ENCODE measurements at places on chromosomes 4 and X.

DNA sequence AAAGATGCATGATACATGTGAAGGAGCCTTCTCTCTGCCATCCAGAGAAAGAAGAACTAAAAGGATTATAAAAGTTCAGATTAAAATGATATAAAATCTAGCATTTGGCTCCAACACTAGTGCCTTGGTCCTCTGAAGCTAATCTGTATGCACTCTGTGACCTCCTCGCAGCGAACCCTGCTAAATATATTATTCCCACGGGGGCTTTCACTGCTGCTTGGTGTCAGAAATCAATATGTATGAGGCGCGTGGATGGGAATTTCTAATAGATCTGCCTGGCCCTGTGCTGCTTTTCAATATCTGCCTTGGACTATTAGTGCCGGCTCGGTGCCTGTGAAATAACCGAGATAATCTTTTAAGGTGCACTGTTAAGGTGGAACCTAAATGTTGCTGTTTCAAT is 69.7 kb downstream of the CXXC4 start:
- no peak for DNase-seq

- DNase-seq, result no peak
Observed at GRCh38 chr4:113411496-113411938, 350.0 kb downstream of the CAMK2D start.

- DNase-seq, result no peak
Observed at GRCh38 chrX:47497271-47497888, 14.4 kb upstream of the ZNF41 start.

DNA sequence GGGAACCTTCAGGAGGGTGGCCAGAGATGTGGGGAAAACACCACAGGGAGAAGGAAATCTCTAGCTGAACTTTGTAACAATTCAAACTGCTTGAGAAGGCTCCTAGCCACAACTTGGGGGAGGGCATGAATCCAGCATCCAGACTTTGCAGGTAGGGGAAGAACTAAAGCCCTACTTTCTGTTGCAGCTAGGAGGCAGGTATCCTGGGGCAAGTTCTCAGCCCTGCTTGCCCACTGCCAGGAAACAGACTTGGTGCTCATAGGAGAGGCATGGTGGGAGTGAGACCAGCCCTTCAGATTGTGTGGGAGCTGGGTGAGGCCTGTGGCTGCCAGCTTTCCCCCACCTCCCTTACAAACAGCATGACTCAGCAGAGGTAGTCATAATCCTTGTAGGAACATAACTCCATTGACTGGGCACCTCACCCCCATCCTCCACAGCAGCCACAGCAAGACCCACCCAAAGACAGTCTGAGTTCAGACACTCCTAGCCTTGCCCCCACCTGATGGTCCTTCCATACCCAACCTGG is 209.5 kb upstream of the CPEB2 start:
- no peak for DNase-seq

GRCh38 chr4:16449406-16449805 is 223.1 kb upstream of the TAPT1 start:
- no peak for DNase-seq

DNA sequence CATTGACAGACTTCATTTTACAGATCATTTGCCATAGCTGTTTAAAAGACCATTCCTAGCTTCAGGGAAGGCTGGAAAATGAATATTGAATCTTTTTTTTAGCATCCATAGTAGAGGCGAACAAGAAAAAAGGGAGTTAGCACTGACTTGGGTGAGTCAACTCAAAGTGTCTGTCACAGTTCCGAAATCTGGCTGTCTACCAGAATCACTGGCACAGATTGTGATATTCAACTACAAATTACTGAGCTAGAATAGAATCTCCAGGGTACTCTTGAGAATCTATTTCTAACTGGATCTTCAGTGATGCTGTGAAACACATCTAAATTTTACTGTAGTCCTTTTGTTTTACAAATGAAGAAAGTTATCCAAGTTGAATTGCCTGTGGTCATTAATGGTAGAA is 31.5 kb downstream of the SEC24B start:
- no peak for DNase-seq

DNA sequence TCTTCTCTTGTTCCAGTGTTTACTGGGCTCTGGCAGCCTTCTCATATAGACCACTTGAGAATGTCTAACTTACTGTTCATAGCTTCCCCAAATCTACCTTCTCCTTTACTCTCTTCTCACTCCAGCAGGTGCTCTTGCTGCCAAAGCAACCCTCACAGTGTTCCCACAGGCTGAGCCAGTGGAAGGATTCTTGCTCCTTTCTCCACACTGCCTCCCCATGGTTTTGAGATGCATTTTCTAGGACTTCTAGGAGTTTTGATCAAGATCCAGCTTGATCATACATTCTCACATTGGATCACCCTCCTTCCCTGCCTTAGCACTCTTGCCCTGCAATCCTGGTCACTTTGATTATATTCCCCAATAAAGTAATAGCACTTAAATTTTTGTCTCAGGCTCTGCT is 230.8 kb downstream of the TMEM47 start:
- DNase-seq, result no peak

DNA sequence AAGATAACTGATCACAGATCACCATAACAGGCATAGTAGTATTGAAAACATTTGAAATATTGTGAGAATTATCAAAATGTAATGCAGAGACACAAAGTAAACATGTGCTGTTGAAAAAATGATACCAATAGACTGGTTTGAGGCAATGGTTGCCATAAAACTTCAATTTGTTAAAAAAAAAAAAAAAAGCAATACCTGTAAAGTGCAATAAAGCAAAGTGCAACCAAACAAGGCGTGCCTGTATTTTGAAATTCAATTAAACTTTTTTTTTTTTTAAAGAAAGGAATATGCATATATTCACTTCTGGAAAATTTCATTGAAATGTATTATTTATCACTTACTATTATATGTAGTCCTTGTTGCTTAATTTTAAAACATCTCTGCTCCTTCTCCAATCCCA is 27.7 kb downstream of the TMEM154 start:
- no peak for DNase-seq

GRCh38 chrX:101530944-101531343 is 19.4 kb upstream of the ARMCX1 start:
- DNase-seq, result no peak

DNA sequence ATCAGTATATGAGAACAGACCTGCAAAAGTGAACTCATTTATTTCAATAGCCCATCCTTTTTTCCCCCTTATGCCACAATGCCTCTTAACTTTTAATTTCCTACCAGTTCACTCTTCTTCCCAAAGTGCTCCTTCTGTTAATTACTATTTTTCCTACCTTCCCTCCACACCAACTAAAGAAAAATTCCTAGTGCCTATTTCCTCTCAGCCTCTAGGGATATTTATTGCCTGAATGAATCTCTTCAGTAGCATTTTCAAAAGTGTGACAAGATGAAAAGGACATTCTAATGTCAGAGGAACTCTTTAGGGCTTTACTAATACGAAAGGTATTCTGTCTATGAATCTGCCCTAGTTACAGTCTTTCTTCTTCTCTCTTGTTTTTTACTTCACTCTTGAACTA is 181.1 kb upstream of the SPRY1 start:
- DNase-seq, result no peak

DNA sequence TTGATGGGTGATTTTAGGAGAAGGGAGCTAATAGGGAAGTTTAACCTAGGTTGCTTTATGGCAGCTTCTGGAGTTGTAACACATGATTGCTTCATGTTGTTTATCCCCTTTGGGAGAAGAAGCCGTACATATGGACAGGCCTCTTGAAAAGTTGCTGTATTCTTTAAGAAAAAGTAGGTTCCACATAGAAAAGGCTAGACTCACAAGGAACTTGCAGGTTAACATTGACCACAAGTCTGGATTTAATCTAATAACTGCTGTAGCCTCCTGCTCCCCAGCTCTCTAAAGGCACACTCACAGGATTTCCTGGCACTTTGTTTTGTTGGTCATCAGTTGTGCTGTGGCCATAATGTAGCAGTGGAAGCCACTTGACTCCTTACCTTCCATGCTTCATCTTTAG is 19.7 kb downstream of the FNIP2 start:
- DNase-seq, result no peak

- no peak for DNase-seq
Observed at GRCh38 chrX:150316564-150316963, 46.6 kb upstream of the MAMLD1 start.

DNA sequence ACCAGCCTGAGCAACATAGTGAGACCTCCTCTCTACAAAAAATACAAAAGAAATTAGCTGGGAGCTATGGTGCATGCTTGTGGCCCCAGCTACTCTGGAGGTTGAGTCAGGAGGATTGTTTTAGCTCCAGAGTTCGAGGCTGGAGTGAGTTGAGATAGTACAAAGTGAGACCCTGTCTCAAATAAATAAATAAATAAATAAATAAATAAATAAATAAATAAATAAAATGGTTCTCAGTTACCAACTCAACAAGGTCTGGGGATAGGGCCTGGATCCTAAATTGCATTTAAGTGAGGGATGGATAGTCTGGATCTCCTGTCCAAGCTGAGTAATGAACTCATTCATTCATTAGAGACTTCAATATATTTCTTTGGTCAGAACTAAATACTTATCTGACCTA is 115.7 kb upstream of the IL1RAPL2 start:
- DNase-seq, result no peak

DNA sequence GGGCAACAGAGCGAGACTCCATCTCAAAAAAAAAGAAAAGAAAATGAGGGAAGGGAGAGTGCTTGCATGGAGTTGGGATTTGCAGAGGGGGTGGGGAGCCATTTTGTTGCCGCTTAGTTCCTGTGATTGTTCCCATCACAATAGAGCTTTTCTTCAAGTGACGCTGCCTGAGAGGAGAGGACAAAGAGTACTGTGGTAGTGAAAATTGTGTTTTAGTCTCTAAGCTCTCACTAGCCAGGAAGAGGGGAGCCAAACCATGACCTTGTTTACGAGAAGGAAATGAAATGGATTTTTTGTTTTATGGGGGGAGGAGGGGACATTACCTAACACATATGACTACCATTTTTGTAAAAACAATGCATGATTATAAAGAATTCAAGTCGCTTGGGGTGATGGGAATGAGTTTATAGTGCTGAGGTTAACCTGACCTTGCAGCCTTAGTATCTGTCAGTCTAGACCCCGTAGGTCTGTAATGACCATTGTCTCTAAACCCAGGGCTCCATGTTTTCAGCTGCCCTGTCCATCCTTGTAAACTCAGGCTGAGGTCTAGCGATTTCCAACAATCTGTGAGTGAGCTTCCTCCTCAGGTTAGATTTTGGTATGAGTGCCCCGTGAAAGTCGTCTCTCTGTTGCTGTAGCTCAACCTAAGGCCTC is 18.8 kb downstream of the SRD5A3 start:
- DNase-seq, result no peak
